ENCODE measurements at places on chromosomes 5 and 9. TPM values are rescaled to one million over a fixed set of nuclear protein-coding genes. Genes with fewer than 3 reads are reported as not detected.

GRCh38 chr9:89905606-89906338, 301.0 kb downstream of the GADD45G start:
- H3K27me3 ChIP-seq = no peaks in the 10 kb centered on the region
- no peaks in the 10 kb centered on the region for H3K36me3 ChIP-seq
- no peak overlapping the region for H3K4me3 ChIP-seq
- H3K27ac ChIP-seq = no peak overlapping the region
- H3K4me1 ChIP-seq = peaks cover 5% of the 10 kb centered on the region

- H3K36me3 ChIP-seq = peaks cover 4% of the 10 kb centered on the region
- no peaks in the 10 kb centered on the region for H3K27me3 ChIP-seq
- no peaks in the 10 kb centered on the region for H3K4me1 ChIP-seq
- peak; percentile 92 for DNase-seq
- peak within 1 kb of the TSS; percentile 33 for H3K27ac ChIP-seq
- peak within 1 kb of the TSS; percentile 88 for H3K4me3 ChIP-seq
These were observed at the start of gene PLAA for GRCh38 chr9:26946753-26947727. TSS of gene PLAA (minus strand) at chr9:26947242. CDS start at chr9:26947045, 197 bp downstream.

DNA sequence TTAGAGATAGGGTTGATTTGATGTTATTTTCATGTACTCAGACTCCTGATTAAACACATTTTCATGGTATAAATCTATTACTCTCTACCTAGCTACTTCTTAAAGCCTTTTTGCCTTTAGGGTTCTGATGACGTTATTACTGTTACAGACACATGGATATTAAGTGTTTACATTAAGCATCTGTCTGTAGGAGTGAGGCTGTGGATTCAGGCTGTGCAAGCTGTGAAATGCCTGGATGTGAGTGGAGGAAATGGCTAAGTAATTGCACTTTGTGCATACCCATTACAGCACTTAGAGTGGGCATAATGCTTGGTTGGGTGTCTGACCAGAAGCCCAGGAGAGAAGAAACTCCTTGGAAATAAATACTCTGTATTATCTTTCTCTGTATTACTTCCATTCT, 186.8 kb downstream of the SNX18 start:
- H3K36me3 ChIP-seq = no peaks in the 10 kb centered on the region
- H3K27ac ChIP-seq = no peak overlapping the region
- H3K4me3 ChIP-seq = no peak overlapping the region
- H3K27me3 ChIP-seq = no peaks in the 10 kb centered on the region
- no peaks in the 10 kb centered on the region for H3K4me1 ChIP-seq

DNA sequence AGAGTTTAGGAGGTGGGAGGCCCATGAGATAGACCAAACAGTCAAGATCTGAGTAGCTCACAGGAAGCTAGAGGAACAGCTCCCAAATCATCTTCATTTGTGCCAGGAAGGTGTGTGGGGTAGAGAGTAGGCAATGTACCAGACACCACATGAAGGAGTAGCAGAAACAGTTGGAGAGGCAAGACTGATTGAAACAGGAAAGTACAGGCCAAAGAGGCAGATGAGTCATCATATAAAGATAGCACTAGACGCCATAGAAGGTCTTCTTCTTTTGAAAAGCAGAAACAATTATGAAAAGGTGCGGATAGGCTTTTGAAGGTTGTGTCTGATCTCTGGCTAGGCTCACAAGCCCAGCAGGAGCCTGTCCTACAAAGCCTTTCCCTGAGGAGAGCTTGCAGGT, 62.7 kb upstream of the PALM2AKAP2 start:
- no peaks in the 10 kb centered on the region for H3K27me3 ChIP-seq
- no peak for DNase-seq
- H3K4me3 ChIP-seq = no peak overlapping the region

GRCh38 chr9:113741886-113742854, 133.9 kb upstream of the ZNF618 start:
- DNase-seq = peak; percentile 38
- H3K4me1 ChIP-seq = peaks cover 3% of the 10 kb centered on the region
- H3K27me3 ChIP-seq = no peaks in the 10 kb centered on the region
- H3K4me3 ChIP-seq = no peak overlapping the region
- no peak overlapping the region for H3K27ac ChIP-seq

- H3K4me3 ChIP-seq = no peak overlapping the region
- H3K4me1 ChIP-seq = no peaks in the 10 kb centered on the region
- H3K27me3 ChIP-seq = no peaks in the 10 kb centered on the region
- H3K27ac ChIP-seq = no peak overlapping the region
- DNase-seq = no peak
- H3K36me3 ChIP-seq = no peaks in the 10 kb centered on the region
These were observed 19.5 kb upstream of the GOLGA1 start for GRCh38 chr9:124960409-124960752.

DNA sequence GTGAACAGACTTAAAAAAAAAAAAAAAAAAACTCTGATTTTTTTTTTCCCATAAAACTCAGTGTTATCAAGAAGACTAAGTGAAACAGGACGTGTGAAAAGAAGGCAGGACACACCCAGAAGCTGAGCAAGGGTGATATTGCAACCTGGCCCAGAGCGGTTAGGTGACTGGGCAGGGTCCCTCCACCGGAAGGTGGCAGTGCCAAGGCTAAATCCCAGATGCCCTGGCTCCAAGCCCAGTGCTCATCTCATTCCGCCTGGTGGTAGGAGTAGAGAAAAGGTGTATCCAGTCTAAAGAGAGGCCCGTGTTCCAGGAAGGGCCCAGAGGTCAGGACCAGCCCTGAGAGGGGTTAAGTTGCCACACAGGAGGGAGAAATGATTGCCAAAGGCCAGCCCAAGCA, 51.5 kb upstream of the SAP30L start:
- H3K27me3 ChIP-seq = no peaks in the 10 kb centered on the region
- H3K4me3 ChIP-seq = no peak overlapping the region
- H3K4me1 ChIP-seq = peaks cover 2% of the 10 kb centered on the region
- H3K27ac ChIP-seq = no peak overlapping the region

DNA sequence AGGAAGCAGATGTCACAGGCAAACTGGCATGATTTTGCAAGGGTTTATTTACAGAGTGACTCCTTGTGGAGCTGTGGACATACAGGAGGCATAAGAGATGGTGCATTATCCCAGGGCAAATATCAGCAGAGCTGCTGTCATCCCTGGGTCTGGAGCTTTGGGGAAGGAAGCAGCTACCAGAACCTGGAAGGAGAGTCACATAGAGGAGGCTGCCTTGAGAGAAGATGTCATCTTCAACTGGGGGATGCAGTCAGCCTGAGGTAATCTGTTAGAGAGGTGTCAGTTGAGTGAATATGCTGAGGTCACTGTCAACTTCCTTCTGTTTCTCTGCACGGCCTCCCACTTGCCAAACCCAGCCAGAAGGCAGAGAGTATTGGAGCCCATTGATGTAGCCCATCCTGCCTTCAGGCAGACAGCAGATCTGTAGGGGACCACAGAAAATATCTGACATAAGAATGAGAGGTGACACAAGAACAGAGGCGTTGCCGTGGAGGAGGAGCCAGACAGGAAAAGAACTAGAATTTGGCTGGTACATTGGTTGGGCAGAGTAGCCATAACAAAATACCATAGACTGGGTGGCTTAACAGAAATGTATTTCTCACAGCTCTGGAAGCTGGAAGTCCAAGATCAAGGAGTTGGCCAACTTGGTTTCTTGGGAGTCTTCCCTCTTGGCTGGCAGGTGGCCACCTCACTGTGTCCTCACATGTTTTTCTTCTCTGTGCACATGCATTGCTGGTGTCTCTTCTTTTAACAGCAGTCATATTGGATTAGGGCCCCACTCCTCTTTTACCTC, 102.8 kb downstream of the SNX18 start:
- no peak for DNase-seq
- H3K27ac ChIP-seq = no peak overlapping the region
- no peaks in the 10 kb centered on the region for H3K27me3 ChIP-seq
- no peak overlapping the region for H3K4me3 ChIP-seq
- no peaks in the 10 kb centered on the region for H3K36me3 ChIP-seq

- H3K4me3 ChIP-seq = no peak overlapping the region
- H3K36me3 ChIP-seq = no peaks in the 10 kb centered on the region
- H3K27me3 ChIP-seq = no peaks in the 10 kb centered on the region
- H3K4me1 ChIP-seq = peaks cover 6% of the 10 kb centered on the region
These were observed 18.2 kb upstream of the FNIP1 start for GRCh38 chr5:131814990-131815389.

GRCh38 chr9:98263482-98264357, 8.3 kb upstream of the TBC1D2 start:
- H3K4me3 ChIP-seq = no peak overlapping the region
- H3K27ac ChIP-seq = no peak overlapping the region
- H3K4me1 ChIP-seq = peaks cover 2% of the 10 kb centered on the region
- DNase-seq = peak; percentile 89

DNA sequence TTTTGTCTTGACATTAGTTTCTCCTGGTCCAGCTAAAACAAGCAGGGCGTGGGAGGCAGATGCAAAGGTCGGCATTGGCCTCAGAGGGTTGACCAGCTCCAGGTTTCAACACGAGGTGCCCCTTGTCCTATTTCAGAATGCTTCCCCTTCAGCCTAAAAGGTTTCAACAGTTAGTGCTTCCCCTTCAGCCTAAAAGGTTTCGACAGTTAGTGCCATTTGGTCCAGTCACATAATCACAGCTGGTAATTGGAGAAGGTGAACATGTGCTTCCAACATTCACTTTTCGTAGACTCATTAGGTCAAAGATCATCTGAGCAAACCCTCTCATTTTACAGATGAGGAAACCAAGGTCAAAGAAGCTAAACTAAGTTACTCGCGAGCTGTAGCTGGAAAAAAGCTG, 270.3 kb upstream of the MAP3K1 start:
- no peaks in the 10 kb centered on the region for H3K4me1 ChIP-seq
- no peak for DNase-seq
- H3K27me3 ChIP-seq = no peaks in the 10 kb centered on the region
- no peak overlapping the region for H3K27ac ChIP-seq
- H3K36me3 ChIP-seq = no peaks in the 10 kb centered on the region
- H3K4me3 ChIP-seq = no peak overlapping the region

- no peaks in the 10 kb centered on the region for H3K27me3 ChIP-seq
- H3K36me3 ChIP-seq = no peaks in the 10 kb centered on the region
- no peaks in the 10 kb centered on the region for H3K4me1 ChIP-seq
These were observed 63.5 kb downstream of the ENC1 start for GRCh38 chr5:74576941-74577456.

DNA sequence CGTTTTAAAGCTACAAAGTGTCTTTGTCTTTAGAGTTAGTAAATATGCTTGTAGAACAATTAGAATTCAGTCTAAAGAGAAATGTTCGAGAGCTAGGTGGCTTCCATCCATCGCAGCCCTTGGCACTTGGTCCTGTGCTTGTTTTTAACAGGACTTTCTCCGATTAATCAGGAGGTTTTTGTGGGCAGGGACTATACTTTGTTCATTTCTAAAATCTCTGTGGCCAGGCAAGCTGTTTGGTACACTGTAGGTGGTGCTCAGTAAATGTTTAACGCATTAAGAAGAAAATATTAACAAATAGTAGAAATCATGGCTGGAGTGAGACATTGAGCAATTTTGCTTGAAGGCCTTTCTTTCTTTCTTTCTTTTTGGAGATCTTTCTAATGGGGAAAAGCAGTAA, 20.8 kb downstream of the AGXT2 start:
- DNase-seq = no peak
- H3K36me3 ChIP-seq = no peaks in the 10 kb centered on the region

GRCh38 chr9:136098844-136099243, 3.8 kb upstream of the NACC2 start:
- H3K4me1 ChIP-seq = peaks cover 2% of the 10 kb centered on the region
- no peak for DNase-seq
- H3K27ac ChIP-seq = no peak overlapping the region
- H3K36me3 ChIP-seq = no peaks in the 10 kb centered on the region
- no peak overlapping the region for H3K4me3 ChIP-seq
- peaks cover 3% of the 10 kb centered on the region for H3K27me3 ChIP-seq

GRCh38 chr5:140596321-140596741, 31.7 kb downstream of the SLC35A4 start:
- H3K36me3 ChIP-seq = no peaks in the 10 kb centered on the region
- no peak overlapping the region for H3K27ac ChIP-seq
- no peak overlapping the region for H3K4me3 ChIP-seq
- H3K4me1 ChIP-seq = no peaks in the 10 kb centered on the region

DNA sequence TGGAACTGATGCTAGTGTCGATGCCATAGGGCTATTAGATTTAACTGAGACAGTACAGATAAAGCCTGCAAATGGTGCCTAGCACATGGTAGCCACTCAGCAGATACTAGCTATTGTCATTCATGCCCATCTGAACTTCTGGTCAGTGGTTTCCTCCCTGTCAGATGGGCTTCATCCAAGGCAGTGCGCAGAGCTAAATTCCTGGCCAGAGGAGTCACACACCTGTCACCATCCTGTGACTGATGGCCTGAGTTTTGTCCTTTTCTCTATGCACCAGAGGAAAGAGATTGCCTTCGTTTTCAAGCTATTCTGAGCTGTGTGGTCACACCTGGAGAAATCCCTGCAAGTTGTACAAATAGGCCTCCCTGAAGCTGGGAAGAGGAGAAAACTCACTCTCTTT, 34.7 kb downstream of the MSX2 start:
- no peak overlapping the region for H3K27ac ChIP-seq
- no peaks in the 10 kb centered on the region for H3K4me1 ChIP-seq
- DNase-seq = no peak
- no peaks in the 10 kb centered on the region for H3K27me3 ChIP-seq
- H3K36me3 ChIP-seq = no peaks in the 10 kb centered on the region

GRCh38 chr9:4316409-4316808, 16.5 kb upstream of the GLIS3 start:
- H3K27me3 ChIP-seq = no peaks in the 10 kb centered on the region
- no peaks in the 10 kb centered on the region for H3K36me3 ChIP-seq
- no peaks in the 10 kb centered on the region for H3K4me1 ChIP-seq

DNA sequence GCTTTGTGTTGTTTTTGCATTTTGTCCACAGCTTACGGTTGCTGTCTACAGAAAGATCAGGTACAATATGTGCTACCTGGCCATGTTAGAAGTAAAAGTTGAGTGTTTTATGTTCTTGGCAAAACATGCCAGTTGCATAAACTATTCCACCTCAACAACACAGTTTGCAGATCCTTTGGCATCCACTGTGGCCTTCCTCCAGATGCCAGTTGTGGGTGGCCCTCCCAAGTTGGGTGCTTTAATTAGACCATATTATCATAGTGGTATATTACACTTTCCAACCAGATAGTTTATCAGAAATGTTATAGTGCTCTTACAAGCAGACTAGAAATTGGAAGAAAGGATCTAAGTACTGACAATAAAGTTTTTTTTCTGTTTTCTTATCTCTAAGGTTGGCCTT, 386.9 kb upstream of the KCNN2 start:
- no peak overlapping the region for H3K4me3 ChIP-seq
- H3K36me3 ChIP-seq = no peaks in the 10 kb centered on the region
- H3K27ac ChIP-seq = no peak overlapping the region
- no peaks in the 10 kb centered on the region for H3K4me1 ChIP-seq
- no peaks in the 10 kb centered on the region for H3K27me3 ChIP-seq

GRCh38 chr9:135978642-135979546, 17.7 kb upstream of the UBAC1 start:
- H3K27me3 ChIP-seq = no peaks in the 10 kb centered on the region
- H3K36me3 ChIP-seq = no peaks in the 10 kb centered on the region
- H3K27ac ChIP-seq = no peak overlapping the region
- no peaks in the 10 kb centered on the region for H3K4me1 ChIP-seq
- DNase-seq = no peak
- H3K4me3 ChIP-seq = no peak overlapping the region

- no peak for DNase-seq
- H3K36me3 ChIP-seq = peaks cover 7% of the 10 kb centered on the region
- no peaks in the 10 kb centered on the region for H3K27me3 ChIP-seq
- H3K27ac ChIP-seq = no peak overlapping the region
- H3K4me1 ChIP-seq = no peaks in the 10 kb centered on the region
These were observed 5.8 kb upstream of the ENTPD8 start for GRCh38 chr9:137446851-137447471.

The POLR3G gene
- total RNA-seq = 75.4 TPM

The ACOT12 gene
- not detected for total RNA-seq

The CNTFR gene
- 0.55 TPM for total RNA-seq

The NXNL2 gene
- total RNA-seq = 0.33 TPM

The S1PR3 gene
- total RNA-seq = 3.3 TPM

The APC gene
- total RNA-seq = 29.3 TPM

The WDR31 gene
- 0.72 TPM for total RNA-seq

The PCDHGC3 gene
- 22.6 TPM for total RNA-seq

The DDX4 gene
- total RNA-seq = not detected
